ENCODE measurements at places on chromosomes 7 and 10.

- no peak for DNase-seq
Observed at GRCh38 chr7:101088069-101088425, 2.8 kb downstream of the TRIM56 start.

- no peak for DNase-seq
Observed at GRCh38 chr10:97601268-97602215, 12.0 kb downstream of the C10orf62 start.

DNA sequence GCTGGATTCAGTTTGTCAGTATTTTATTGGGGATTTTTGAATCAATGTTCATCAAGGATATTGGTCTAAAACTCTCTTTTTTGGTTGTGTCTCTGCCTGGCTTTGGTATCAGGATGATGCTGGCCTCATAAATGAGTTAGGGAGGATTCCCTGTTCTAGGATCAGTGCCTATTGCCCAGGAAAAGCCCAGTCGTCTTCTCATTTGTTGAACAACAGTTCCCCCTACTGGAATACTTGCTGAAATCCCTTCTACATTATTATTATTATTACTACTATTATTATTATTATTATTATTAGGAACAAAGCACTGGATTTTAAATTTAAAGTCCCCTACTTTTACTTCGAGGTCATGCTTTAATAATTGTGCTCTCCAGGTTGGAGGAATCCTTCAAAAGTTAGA, 528.9 kb downstream of the MAGI2 start:
- no peak for DNase-seq

- DNase-seq, result no peak
Observed at GRCh38 chr7:46545790-46546189, 624.7 kb upstream of the IGFBP3 start.

DNA sequence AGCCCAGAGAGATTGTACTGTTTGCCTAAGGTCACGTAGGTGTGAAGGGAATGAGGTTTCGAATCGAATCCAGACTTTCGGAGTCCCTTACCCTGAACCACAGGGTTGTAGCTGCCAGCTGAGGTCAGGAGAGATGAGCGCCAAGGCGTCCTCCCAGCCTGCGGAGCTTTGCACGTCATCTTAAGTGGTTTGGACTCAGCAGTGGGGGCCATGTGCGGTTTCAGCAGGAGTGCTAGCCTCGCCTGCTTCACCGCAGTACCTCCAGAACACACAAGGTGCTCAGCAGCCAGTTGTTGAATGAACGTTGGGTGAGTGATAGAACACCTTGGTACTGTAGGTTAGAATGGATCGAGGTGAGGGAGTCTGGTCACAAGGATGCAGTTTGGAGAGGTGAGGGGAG, 74.9 kb upstream of the PPIF start:
- DNase-seq, result no peak

DNA sequence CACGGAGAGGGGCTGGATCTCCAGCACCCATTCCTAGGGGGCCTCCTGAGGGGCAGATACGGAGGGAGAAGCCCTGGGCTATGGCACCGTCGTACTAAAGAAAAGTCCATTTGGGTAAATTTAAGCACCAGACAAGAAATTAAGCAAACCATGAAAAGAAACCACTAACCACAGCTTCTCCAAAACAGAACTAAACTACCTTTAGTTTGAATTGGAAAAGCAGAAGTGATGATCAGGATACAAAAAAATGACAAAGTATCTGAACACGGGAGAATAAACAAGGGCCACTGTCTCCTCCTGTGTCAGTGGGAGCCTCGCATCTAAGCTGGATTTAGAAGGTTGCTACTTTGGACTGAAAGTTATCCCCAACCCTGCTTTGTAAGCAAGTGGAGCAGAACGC, 69.1 kb downstream of the DIP2C start:
- DNase-seq, result no peak

DNA sequence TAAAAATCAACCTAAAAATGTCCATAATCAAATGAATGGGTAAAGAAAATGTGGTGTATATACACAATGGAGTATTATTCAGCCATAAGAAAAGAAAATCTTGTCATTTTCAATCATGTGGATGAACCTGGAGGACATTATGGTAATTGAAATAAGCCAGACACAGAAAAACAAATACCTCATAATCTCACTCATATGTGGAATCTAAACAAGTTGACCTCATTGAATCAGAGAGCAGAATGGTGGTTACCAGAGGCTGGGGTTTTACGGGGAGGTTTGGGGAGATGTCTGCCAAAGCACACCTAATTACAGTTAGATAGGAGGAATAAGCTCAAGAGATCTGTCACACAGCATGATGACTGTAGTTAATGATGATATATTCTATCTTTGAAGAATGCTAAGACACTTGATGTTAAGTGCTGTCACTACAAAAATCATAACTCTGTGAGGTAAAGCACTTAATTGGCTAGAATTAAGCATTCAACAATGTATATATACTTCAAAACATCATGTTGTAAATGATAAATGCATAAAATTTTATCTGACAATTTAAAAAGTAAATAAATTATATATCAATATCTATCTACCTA, 39.1 kb upstream of the TNPO3 start:
- DNase-seq, result no peak

- peak; percentile 42 for DNase-seq
Observed at GRCh38 chr10:72875250-72876055, 18.1 kb upstream of the OIT3 start.

GRCh38 chr7:82534684-82535083, 91.1 kb upstream of the CACNA2D1 start:
- no peak for DNase-seq

DNA sequence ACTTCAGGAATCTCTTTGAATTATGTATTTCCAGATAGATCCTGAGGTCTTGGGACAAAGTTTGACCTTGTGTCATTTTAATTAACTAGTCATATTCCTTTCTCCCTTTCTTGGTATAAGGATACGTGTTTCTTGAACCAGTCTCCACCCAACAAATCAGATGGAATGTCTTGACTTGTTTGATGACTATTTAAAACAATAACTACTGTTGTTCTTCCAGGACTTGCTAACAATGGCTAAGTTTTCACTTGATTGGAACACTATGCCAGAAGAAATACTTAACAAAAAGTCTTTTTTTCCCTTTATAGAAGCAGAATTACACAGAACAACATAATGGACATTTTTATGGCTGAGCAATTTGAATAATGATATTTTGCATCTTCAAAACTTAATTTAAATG, 43.0 kb upstream of the WIPF3 start:
- no peak for DNase-seq

DNA sequence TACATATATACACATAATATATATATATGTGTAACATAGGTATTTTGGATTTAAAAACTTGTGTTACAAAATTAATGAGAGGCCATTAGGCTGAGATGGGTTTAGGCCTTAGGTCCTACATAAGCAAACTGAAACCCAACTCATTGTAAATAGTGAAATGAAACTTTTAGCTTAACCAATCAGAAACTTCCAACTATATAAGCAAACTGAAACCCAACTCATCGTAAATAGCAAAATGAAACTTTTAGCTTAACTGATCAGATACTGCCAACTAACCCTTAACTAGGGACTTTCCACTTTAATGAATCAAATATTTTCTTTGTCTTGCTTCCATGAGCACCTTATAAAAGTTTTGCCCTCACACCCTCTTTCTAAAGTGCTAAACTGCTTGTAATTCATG, 17.3 kb upstream of the SAMD9L start:
- DNase-seq, result peak; percentile 44

DNA sequence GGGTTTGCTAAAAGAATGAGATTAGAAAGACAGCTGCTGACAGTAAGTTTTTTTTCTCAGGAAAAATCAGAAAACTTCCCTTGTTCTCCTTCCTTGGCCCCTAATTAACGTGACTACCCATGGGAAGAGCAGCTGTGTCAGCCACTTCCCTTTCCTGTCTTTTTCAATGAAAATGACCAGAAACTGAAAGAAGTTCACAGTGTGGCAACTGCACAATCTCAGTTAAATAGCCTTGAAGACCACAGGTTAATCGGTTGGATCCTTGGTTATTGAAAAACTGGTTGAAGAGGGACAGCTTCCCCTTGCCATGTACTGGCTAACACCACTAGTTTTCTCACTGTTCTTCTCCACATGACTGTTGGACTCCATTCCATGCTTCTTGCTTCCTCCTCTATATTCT, 148.8 kb upstream of the AGR3 start:
- no peak for DNase-seq

GRCh38 chr7:138237995-138238394, 161.7 kb downstream of the AKR1D1 start:
- no peak for DNase-seq

GRCh38 chr7:102005933-102006480, 188.6 kb downstream of the CUX1 start:
- no peak for DNase-seq

DNA sequence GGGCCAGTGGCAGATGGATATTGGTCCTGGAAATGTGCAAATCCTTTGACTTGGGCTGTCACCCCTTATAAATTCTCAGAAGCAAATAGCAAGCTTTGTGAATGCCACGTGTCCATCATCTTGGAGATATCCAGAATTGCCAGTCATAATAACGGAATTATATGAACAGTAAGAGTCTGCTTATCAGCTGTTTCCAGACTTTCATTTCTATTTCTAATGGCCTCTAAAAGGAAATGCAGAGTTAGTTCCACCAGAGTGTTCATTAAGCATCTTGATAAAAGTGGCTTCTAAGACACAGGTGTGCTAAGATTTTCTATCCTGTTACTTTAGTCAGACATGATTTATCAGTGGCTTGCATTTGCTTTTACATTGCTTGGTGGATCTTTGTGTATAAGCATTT, 87.4 kb downstream of the RAMP3 start:
- DNase-seq, result no peak

- DNase-seq, result no peak
Observed at GRCh38 chr7:131173145-131173890, 154.4 kb upstream of the MKLN1 start.

DNA sequence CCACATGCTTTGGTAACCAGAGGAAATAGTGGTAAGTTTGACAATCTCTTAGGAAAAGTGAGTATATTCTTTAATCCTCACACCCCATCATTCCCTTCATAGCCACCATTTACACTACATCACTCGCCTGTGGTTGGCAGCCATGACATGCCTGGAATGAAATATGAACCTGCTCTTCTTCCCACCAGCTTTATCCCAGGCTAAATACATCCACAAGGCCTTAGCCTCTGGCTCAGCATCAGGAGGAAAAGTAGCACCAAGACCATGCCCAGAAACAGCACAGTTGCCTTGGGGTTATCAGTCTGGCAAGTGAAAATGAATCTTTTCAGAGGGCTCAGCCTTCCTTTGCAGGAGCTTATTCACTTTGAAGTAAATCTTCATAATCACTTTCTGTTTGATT, 40.3 kb downstream of the SGCE start:
- no peak for DNase-seq

GRCh38 chr10:78619115-78619851, 449.5 kb upstream of the ZMIZ1 start:
- no peak for DNase-seq

DNA sequence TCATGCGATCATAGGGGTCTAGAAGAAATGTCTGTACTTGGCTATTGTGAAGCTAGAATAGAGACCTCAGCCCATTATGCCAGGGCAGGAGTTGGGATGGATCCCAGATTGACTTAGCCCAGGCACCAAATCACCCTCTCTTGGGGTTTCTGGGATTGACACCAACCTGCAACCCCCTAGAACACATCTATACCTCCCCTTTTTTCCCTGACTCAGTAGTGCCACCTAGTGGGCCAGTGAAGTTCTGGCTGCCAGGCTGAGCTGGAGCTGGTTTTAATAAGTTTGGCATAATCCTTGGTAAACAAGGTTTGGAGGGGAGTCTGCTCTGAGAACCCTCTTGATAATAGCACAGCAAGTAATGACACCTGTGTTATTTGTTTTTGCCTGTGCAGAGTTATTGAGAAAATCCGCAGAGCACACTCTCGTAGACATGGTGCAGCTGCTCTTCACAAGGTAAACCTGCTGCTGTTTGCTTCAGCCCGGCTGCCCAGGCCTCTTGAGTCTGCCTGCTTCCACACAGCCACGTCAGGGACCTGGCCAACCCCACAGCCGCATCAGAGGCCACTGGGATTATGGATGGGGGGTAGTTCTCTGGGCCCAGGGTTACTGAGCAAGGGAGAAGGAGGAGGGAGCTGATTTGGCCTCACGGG, 43.3 kb upstream of the NFKB2 start:
- DNase-seq, result peak; percentile 76

- no peak for DNase-seq
Observed at GRCh38 chr7:21013765-21014539, 227.3 kb upstream of the SP8 start.

- DNase-seq, result no peak
Observed at GRCh38 chr10:86363184-86363832, 3.3 kb downstream of the GRID1 start.

DNA sequence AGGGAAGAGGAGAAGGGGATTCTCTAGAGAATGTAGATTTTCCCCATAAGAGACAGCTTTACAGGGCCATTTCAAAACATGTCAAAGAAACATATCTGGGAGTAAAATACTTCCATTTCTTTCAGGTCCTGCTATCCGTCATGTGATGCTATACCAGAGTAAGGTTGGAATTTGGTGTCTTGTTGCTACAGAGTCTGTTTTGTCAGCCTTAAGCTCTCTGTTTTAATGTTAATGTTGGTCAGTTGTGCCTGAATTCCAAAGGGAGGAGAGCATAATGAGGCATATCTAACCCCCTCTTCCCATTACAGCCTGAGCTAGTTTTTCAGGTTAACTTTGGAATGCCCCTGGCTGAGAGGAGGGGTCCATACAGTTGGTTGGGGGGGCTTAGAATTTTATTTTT, 94.7 kb upstream of the CCDC71L start:
- no peak for DNase-seq

DNA sequence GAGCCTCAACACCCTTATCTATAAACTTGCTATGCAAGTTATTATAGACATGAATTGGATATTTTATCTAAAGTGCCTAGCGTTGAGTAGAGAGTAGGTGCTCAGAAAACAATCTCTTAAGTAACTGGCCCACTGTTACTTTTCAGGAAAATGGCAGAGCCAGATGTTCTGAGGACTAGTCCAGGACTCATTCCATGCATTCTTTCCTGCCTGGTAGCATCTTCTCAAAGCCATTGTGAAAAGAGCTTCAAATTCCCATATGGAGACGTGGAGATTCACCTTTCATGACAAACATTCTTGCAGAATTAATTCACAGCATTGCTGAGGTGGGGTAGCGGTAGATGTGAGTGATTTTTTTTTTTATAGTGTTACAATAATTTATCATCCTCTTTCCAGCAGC, 35.9 kb upstream of the ITPRID1 start:
- DNase-seq, result no peak

Measured in CD4-positive, alpha-beta T cell treated with Interleukin-2 at 100 ng/mL for 4 hours (primary cell).